CD4-positive, alpha-beta T cell treated with Interferon gamma for 1 hour (primary cell): ENCODE measurements at places on chromosomes 16 and 17.
A peak's percentile ranks its signal among the peaks of the same experiment; 100 is the strongest.

DNA sequence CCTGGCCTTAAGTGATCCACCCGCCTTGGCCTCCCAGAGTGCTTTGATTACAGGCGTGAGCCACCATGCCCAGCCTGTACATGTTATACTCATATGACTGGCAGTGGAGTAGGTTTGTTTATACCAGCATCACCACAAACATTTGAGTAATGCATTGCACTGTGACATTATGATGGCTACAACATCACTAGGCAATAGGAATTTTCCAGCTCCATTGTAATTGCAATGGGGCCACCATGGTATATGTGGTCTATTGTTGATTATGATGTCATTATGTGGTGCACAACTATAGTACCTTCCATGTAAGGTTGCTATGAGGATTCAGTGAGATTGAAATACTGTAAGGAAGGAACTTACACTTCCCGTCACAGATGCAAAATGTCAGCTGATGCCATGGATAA, 168.9 kb downstream of the COPRS start:
- no peak for DNase-seq

GRCh38 chr17:42608305-42609181, 631 bp downstream of the RETREG3 start:
- no peak for DNase-seq

- no peak for DNase-seq
Observed at GRCh38 chr16:75192606-75193264, 14.2 kb downstream of the CTRB2 start.

- DNase-seq = no peak
Observed at GRCh38 chr16:58352690-58353089, 39.6 kb upstream of the GINS3 start.

- DNase-seq = no peak
Observed at GRCh38 chr17:20246692-20247091, 220.6 kb downstream of the LGALS9B start.

GRCh38 chr16:51982715-51983680, 563.9 kb downstream of the TOX3 start:
- no peak for DNase-seq

GRCh38 chr17:81066771-81067315, 31.9 kb downstream of the BAIAP2 start:
- no peak for DNase-seq

- peak; percentile 28 for DNase-seq
Observed at GRCh38 chr17:73956595-73957465, 246.6 kb upstream of the RPL38 start.

- DNase-seq = no peak
Observed at GRCh38 chr16:19691161-19691711, 26.8 kb downstream of the KNOP1 start.

DNA sequence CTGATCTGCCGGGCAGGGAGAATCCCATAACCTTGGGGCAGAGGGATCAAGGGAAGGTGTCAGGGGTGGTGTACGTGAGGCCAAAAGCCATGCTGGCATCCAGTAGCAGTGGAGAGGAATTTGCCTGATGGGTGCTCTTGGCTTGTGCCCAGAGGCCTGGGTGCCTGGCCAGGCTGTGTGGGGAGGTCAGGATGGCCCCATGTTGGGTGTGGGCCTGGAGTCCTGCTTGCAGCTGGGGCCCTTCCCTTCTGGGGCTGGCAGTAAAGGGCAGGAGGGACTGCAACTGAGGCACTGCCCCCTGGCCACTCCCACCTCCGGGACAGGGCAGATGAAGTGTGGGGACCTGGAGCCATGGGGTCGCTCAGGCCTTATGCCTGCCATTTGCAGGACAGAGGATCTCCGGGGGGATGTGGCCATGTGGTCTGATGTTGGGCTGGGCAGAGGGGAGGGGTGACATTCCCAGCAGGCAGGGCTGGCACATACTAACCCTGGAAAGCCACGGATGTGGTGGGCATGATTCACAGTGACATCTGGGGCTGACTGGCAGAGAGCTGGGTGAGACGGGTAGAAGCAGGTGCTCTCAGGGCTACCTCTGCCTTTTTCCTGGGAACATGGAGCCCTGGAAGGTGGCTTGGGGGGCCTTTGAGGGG, 3.5 kb downstream of the FMNL1 start:
- DNase-seq = peak; percentile 41

- no peak for DNase-seq
Observed at GRCh38 chr16:56277075-56277474, 85.8 kb downstream of the GNAO1 start.

GRCh38 chr16:89334988-89335802, 117.7 kb downstream of the ZNF778 start:
- DNase-seq = no peak

- DNase-seq = no peak
Observed at GRCh38 chr17:46072998-46073397, 73.9 kb downstream of the STH start.

DNA sequence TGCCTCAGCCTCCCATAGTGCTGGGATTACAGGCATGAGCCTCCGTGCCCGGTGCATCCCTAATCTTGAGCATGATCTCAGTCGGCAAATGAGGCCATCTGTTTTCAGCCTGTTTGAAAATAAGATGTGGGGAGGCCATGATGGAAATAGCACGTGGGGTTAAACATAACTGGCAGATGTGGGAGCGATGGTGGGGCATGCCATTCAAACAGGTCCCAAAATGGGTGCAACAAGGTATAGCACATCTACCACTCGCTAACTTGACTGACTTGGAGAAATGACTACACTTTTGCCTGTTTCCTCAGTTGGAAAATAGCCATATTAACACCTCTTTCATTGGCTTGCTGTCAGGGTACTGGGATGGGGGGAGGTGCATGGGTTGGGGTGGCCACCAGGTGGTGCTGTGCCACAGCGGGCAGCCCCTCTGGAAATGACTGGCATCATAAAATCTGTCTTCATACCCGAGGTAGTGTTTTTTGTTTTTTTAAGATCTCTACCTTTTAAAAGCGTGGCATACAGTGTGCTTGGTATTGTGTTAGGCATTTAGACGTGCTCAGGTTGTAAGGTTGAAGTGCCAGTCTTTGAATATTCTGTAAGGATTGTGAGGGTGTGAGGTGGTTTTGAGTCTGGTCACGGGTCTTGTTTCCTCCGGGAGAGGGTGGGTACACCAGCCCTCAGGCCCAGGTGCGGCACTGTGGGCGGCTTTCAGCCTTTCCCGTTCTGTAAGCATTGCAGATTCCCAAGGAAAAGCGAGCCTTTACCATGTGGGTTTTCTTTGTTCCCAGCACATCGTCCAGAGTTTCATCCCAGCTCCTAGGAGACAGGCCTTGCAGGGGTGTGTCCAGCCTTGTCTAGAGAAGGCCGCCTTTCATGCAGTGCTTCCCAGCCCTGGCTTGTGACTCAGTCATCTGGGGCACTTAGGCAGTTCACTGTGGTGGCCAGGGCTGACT, 2.9 kb upstream of the TTYH2 start:
- DNase-seq = peak; percentile 76

- no peak for DNase-seq
Observed at GRCh38 chr16:4733211-4733742, 794 bp downstream of the ANKS3 start.

DNA sequence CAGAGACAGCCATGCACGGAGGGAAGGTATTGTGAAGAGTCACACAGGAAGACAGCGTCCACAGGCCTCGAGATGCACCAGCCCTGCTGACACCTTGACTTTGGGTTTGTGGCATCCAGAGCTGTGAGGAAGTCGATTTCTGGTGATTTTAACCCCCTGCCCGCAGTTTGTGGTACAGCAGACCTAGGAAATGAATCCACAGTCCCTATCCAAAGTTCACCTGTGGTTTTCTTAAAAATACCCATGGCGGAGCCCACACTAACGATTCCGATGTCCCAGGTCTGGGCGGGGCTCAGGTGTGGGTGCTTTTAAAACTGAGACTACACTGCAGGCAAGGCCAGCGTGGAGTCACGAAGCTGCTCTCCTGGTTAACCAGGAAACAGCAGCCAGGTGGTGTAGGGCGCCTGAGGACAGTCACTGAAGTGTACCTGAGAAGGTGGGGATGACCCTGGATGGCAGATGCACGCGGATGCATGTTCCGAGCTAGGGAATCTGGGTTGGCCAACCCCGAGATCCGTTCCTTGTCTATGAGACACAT, 14.4 kb upstream of the MEAK7 start:
- DNase-seq = peak; percentile 52

- no peak for DNase-seq
Observed at GRCh38 chr17:73309727-73310596, 1.8 kb downstream of the CDC42EP4 start.

- no peak for DNase-seq
Observed at GRCh38 chr16:1788708-1789100, 4.8 kb downstream of the IGFALS start.

DNA sequence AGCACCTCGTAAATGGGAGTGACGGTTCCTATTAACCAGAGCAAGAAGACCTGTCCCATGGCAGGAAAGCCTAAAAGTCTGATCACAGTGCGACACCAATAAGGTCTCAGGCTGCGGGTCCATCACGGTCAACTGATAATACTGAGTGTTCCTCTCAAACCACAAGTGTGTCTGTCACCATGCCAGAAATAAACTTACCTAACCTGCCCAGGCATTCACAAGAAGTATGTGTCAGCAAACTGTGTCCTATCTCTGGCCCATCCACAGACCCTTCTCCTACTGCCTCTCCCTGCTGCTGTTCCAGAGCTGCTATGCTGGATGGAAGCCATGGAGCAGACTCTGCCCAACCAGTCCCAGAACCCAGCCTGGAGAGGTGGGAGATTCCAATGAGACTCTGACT, 73.5 kb downstream of the ZNF423 start:
- DNase-seq = no peak

DNA sequence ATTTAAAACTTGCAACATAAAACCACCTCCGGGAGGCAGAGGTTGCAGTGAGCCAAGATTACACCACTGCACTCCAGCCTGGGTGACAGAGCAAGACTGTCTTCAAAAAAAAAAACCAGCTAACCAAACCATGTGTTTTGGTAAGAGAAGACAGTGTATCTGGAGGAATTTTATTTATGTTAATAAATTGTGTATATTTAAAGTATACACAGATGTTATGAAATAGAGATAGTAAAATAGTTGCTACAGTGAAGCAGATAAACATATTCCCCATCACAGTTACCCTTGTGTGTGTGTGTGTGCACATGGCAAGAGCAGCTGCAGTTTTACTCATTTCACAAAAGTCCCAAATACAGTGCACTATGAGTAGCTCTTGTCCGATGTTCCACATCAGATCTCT, 54.8 kb upstream of the CRISPLD2 start:
- DNase-seq = no peak

DNA sequence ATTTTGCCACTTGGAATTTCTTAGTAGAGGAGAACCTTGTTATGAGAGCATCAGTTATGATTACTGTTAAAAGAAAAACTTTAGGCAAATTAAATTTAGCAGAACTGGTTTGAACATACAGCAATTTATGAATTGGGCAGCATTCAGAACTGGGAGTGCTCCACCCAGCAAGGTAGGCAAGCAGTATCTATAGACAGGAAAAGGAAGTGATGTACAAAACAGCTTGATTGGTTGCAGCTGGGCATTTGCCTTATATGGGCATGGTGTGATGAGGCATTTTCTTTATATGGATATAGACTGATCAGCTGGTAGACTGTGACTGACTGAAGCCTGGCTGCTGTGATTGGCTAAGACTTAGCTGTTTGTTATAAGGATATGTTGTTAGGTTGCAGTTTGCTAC, 17.6 kb upstream of the CYLD start:
- no peak for DNase-seq

DNA sequence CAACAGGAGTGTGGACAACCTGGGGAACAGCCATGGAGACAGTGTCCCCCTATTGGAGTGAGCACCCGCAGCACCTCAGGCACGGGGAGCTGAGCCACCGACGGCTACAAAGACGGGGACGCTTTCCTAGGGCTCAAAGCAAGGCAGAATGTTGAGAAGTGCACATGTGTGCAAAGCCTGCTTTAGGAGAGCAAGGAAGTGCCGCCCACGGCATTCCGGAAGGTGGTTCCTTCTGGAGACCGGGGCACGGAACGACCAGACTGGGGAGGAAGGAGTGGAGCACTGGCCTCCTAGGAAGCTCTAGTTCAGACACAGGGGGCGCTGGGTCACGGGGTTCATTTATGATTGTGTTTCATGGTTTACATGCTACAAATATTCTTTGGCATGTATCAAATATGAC, 52.2 kb downstream of the TBC1D16 start:
- no peak for DNase-seq

GRCh38 chr16:73255031-73255430, 207.1 kb upstream of the ZFHX3 start:
- no peak for DNase-seq

GRCh38 chr17:77451245-77451893, 310.6 kb downstream of the SEC14L1 start:
- DNase-seq = peak; percentile 58

DNA sequence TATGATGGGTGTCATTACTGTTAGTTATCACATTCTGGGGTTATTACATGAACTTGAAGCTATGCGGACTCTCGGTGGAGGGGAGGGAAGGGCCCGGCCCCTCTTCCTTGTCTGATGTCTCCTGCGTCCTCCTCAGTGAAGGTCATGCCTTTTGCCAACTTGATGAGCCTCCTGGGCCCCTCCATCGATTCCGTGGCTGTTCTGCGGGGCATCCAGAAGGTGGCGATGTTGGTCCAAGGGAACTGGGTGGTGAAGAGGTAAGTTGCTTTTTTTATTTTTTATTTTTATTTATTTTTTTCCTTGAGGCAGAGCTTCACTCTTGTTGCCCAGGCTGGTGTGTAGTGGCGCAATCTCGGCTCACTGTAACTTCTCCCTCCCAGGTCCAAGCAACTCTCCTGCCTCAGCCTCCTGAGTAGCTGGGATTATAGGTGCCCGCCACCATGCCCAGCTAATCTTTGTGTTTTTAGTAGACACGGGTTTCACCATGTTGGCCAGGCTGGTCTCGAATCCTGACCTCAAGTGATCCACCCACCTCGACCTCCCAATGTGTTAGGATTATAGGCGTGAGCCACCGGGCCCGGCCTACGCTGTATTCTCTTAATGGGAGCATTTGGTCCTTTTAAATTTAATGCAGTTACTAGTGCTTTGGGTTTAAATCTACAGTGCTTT, 21.6 kb downstream of the POLR3E start:
- peak; percentile 41 for DNase-seq

GRCh38 chr17:57033296-57033695, 51.8 kb upstream of the AKAP1 start:
- DNase-seq = no peak

GRCh38 chr16:72983241-72983640, 64.7 kb downstream of the ZFHX3 start:
- no peak for DNase-seq

DNA sequence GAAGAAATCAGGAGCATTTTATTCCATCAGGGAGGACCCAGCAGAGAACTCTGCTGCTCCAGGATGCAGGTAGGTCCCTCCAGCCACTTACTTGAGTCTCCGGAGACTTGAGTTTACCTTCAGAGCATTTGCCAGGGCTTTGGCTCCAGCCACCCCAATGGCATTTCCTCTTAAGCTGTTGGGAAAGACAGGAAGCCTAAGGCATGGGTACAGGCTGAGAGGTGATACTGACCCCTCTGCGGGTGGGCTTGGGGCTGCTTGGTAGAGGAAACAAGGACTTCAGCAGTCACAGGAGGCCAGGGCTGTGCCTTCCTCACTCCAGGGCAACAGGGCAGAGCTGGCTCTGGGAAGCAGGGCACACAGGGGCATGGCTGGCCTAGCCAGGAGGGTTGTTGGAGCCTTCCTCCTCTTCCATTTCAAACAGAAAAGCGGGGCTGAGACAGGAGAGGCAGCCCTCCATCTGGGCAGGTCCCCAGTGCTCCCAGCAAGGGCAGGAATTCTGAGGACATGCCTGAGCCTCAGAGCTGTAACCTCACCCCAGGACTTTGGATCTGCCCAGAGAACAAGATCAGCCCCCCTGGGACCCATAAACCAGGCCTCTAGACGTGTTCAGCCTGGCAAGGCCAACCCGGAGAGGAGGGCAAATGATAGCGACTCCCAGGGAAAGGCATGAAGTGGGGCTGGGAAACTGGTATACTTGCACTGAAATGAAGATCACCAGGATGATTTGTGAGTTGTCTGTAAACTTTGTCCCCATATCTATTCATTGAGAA, 34.4 kb downstream of the NLRC3 start:
- DNase-seq = no peak
